ENCODE measurements at places on chromosomes 3 and 15.

GRCh38 chr15:41919954-41920538 lies 26.2 kb upstream of the SPTBN5 start:
- no peak for DNase-seq

- no peak for DNase-seq
Measured at GRCh38 chr3:15467227-15468181, 40.1 kb downstream of the EAF1 start.

DNA sequence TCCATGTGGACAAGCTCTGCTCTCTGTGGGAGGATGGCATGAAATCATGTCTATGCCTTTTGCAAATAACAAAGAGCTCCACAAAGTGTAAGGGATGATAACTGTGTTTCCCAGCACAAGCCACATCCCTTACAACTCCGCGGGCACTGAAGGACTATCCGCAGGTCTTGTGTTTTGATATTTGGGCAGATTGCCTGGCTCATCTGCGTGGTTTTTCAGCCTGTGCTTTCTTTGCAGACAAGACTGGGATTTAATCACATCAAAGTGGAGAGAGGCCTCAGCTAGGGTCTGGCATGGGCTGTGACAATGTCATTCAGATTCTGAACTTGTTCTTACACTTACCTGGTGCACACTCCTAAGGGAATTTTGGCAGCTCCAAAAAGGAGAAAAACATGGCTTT lies 30.2 kb upstream of the CA12 start:
- DNase-seq, result no peak

DNA sequence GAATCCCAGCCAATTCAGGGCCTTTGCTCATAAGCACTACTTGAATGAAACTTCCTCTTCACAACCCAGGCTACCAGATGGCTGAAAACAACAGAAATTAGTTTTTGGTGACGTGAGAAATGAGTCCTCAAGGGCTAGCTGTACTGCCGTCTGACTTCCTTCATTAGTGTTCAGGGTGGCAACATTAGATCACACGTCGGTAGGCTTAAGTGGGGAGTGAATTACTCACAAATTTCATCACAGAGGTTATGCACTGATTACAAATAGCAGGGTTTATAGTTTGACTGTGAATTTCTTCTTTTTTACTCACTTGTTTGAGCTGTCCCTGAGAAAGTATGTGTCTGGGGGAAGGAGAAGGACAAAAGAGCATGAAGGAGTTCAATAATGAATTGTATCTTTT lies 397.2 kb downstream of the GAP43 start:
- DNase-seq, result no peak

DNA sequence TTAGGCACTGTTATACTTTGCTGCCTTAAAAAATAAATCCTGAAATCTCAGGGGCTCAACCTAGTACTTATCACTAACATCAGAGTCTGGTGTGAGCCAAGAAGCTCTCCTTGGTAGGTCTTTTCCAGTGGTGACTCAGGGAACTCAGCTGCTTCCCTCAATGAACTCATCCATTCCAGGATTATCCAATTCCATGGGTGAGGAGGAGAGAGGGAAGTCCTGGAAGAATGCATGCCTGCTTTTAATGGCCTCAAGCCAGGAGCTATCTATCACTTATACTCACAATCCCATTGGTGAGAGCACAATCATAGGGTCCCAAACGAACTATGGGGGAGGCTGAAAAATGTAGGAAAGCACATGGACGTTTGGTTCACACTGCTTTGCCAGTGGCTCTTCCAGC lies 113.6 kb downstream of the POLR2M start:
- DNase-seq, result no peak

DNA sequence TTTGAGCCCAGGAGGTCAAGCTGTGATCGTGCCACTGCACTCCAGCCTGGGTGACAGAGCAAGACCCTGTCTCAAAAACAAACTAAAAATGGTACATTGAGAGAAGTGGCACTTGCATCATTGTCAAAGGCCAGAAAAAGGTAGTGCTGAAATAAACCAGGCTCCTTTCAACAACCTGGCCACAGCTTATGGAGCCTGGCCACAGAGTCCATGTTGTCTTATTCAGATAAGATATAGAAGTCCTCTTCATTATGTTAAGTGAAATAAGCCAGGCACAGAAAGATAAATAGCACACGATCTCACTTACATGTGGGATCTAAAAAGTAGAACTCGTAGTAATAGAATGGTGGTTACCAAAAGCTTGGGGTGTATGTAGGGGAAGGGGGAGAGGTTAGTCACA lies 34.8 kb downstream of the EMC4 start:
- DNase-seq, result no peak

GRCh38 chr3:70933105-70933810 lies 620.8 kb upstream of the MDFIC2 start:
- no peak for DNase-seq

GRCh38 chr15:81725590-81725989 lies 320.2 kb downstream of the MEX3B start:
- DNase-seq, result no peak

Measured in occipital lobe (tissue), 3 donors.